Keratinocyte (primary cell): ENCODE measurements at places on chromosomes 6 and 20. TPM values are rescaled to one million over a fixed set of nuclear protein-coding genes. Genes with fewer than 3 reads are reported as not detected.
A peak's percentile ranks its signal among the peaks of the same experiment; 100 is the strongest.

DNA sequence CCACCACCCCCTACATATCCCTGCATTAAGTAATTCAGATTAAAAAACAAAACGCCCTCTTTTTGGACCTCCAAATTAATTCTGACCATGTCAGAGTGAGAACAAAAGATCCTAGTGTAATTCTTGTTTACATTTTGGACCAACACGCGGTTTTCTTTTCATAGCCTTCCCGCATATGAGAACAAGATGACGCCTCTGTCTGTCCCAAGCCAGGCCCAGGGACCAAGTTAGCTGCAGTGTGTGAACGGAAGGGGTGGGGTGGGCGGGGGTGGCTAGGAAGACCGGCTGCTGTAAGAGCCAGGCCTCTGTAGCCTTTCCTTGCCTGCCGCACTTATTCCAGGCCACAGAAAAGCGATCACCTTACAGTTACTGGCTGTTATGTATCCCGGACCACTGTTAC is 68.0 kb downstream of the PLCG1 start:
- no peak for DNase-seq

GRCh38 chr6:112997421-112998085 is 650.4 kb downstream of the RFPL4B start:
- no peak for DNase-seq

DNA sequence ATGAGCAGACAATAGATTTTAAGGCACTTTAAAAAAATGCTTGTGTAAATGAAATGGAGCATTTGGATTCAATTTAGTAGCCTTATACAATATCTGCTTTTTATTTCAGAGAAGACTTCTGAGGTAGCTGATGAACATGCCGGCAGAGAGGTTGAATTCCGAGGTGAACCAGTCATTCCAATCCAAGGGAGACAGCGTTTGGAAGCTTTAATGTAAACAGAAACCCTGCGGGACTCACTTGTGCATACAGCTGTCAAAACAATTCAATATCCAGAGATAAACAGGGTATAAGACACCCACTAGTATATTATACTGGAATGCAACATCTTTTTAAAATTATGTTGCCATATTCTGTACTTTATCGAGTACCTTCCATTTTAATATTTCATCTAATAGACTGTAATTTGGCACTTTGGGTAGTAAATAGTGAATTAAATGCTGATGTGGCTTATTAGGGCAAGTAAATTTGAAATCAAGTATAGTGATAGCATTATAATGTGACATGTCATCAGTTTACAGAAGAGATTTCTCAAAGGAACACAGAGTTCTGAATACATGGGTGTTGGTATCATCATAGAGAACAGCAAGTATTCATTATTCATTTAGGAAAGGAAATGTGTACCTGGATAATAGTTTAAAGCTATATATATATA is 347.7 kb downstream of the PRKN start:
- DNase-seq = no peak

- DNase-seq = no peak
These were observed 16.2 kb upstream of the RSPO3 start for GRCh38 chr6:127102299-127102698.

DNA sequence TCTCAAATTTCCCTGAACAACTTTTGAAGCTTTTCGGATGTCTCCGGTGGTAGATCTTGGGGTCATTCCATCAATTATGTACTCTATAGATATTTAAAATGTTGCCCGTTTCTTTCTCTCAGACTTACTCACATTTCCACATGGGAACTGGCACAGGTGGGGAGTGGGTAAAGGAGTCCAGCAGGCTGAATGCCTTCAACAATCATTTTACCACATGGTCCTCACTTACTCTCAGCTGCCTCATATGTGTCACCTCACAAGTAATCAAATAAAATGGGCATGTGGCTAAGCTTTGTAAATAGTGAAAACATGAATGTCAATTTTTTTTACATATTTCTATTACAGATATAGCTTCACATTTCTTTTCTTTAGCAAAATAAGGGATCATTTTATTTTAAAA is 677 bp downstream of the HLA-DQA1 start:
- no peak for DNase-seq

DNA sequence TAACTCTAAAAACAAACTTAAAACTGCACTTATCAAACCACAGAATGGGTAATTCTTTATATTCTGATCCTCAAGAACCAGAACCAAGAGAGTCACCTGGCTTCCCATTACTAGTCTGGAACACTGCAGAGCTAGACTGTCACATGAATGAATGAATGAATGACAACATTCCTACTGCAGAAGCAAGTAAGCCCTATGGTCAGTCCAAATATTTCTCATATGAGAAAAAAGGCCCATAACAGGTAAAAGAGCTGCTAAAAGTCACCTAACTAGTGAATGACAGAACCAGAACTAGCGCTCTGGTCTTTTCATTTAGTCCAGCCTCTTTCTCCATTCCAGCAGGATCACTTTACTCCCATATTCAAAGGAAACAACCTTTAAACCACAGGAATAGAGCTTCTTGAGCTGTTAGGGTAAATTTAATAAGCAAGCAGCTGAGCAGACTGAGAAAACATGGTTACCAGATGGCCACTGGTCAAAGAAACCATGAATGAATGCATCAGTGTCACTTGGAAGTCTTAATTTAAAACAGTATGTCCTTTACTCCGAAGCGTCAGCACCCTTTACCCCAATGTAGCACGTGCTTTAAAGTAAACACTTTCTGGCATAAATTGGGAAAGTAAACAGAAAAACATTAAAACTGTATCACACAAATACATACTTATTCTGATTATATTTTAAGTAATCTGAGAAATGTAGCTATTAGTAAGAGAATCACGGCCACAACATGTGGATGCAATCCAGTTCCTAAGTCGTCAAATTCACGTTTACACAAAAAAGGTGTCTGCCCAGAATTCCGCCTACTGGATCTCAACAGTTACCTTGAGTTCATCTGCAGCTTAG is 1.4 kb downstream of the PREP start:
- no peak for DNase-seq

DNA sequence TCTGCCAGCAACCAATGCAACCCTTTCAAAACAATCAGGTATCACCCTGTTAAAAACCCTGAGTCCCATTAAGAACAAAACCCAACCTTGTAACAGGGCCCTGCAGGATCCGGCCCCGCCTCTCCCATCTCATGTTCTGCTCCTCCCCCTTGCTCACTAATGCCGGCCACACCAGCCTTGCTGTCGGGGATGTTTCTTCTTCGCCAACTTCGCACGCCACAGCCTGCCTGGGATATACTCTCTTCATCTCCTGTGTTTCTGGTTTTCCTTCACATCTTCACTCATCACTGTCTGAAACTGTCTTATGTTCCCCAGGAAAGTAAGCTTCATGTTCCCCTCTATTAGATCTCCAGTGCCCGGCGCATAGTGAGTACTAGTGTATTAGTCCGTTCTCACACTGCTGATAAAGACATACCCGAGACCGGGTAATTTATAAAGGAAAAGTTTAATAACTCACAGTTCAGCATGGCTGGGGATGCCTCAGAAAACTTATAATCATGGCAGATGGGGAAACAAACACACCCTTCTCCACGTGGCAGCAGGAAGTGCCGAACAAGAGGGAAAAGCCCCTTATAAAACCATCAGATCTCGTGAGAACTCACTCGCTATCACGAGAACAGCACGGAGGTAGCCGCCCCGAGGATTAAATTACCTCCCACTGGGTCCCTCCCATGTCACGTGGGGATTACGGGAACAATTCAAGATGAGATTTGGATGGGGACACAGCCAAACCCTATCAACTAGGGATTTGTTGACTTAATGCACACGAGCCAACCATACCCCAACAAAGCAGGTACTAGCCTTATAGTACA is 5.1 kb downstream of the TP53RK start:
- DNase-seq = no peak

DNA sequence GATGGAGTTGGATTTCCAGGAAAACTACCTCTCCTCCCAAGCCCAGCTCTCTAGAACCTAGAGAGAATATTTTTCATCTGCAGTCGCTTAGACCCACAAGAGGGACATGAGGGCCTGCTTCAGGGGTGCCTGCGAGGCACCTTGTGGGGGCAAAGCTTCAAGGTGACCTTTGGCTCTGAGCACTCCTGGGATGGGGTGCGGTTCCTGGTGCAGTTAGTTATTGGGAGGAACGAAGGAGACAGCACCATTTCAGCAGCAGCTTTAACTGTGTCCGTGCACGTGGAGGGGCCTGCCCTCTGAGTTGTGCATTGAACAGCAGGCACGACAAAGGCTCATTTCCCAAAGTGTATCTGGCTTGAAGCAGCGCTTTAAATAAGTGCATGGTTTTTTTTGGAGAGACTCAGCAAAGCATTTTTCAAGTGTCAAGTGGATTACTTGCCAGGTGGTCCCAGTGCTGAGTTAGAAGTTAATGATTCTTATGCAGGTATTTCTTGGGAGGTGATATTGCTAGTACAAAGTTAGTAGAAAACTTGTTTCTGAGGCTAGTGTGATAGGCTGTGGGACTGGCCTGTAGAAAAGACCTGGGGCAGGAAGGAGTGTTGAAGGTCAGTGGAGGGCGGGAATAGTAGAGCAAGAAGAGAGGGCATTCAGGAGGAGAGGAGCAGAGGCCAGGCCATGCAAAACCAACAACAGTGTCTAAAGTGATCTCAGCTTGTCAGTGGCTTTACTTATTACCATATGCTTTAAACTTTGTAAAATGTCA is 3.8 kb downstream of the IGF2R start:
- DNase-seq = no peak

The HSPA1A gene
- 95.5 to 142 TPM (median 110 TPM) in 3 replicates for polyA plus RNA-seq

GRCh38 chr6:168243812-168244376 is 75.7 kb downstream of the DACT2 start:
- no peak for DNase-seq

The OXT gene
- not detected in 3 replicates for polyA plus RNA-seq

The SLC44A4 gene
- 0.06 to 0.25 TPM (median 0.18 TPM) in 3 replicates for polyA plus RNA-seq

- no peak for DNase-seq
These were observed 3.4 kb upstream of the RNF217 start for GRCh38 chr6:124958759-124959354.

- no peak for DNase-seq
These were observed 5.5 kb downstream of the BCAS1 start for GRCh38 chr20:54064939-54065338.

The E2F3 gene
- polyA plus RNA-seq = 9.1 to 14.6 TPM (median 14.6 TPM) in 3 replicates

The MROH8 gene
- 0.39 to 0.73 TPM (median 0.46 TPM) in 3 replicates for polyA plus RNA-seq

DNA sequence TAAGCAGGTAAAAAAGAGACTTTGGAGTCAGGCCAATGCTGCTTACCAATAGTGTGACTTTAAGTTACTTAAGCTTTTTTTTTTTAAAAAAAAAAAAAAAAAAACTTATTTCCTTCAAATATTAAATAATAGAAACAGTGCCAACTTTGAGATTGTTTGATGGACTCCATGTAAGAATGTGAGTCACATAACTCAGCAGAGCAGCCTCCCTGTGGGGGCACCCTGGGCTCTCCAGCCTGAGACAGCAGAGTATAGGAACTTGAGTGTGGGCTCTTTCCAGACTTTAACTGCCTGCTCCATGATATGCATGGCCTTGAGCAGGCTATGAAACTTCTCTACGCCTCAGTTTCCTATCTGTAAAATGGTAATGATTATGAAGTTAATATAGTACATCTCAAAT is 113.3 kb upstream of the SAMD5 start:
- no peak for DNase-seq

- DNase-seq = no peak
These were observed 38.6 kb upstream of the PIM1 start for GRCh38 chr6:37131104-37131959.

The CCNC gene
- 52.8 to 103 TPM (median 61.7 TPM) in 3 replicates for polyA plus RNA-seq

- DNase-seq = peak; percentile 93
These were observed 32.2 kb upstream of the HFE start for GRCh38 chr6:26054781-26055718.

DNA sequence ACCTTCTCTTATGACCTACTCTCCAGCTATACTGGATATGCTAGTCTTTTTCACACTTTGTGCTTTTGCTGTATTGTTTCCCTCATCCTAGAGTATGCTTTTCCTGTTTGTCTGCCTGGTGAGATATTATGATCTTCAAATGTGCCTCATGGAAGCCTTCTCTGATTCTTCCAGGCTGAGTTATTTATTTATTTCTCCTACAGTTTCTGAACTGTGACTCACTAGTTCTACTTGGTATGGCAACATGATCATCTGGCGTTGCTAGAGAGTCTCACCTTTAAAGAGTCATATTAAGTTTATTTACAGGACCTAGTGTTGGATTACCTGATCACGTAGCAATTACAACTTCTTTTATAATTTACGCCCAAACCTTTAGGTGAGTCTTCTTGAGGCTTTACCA is 81.2 kb upstream of the HDAC2 start:
- DNase-seq = no peak

GRCh38 chr6:107509506-107509905 is 19.6 kb downstream of the SOBP start:
- no peak for DNase-seq

- DNase-seq = no peak
These were observed 27.6 kb upstream of the CDKN1A start for GRCh38 chr6:36650848-36651478.

The SRMS gene
- 0.10 to 0.32 TPM (median 0.14 TPM) in 3 replicates for polyA plus RNA-seq

The RIN2 gene
- polyA plus RNA-seq = 40.1 to 51.9 TPM (median 41.2 TPM) in 3 replicates

DNA sequence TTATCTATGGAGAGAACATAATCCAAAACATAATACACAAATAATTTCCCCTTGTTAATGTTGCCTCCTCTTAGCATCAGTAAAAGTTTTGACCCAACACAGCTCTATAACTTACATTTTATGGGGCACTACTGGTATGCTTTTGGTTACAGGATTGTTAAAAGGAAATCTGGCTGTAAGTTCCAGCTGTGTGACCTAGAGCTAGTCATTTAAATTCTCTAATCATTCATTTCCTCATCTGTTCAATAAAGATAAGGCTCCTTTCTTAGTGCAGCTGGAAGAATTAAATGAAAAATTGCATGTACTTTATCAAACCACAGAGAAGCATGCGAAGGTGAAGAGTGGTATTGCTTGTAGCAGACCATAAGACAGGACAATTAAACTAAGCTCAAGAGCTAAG is 4.6 kb downstream of the SLC17A2 start:
- no peak for DNase-seq

DNA sequence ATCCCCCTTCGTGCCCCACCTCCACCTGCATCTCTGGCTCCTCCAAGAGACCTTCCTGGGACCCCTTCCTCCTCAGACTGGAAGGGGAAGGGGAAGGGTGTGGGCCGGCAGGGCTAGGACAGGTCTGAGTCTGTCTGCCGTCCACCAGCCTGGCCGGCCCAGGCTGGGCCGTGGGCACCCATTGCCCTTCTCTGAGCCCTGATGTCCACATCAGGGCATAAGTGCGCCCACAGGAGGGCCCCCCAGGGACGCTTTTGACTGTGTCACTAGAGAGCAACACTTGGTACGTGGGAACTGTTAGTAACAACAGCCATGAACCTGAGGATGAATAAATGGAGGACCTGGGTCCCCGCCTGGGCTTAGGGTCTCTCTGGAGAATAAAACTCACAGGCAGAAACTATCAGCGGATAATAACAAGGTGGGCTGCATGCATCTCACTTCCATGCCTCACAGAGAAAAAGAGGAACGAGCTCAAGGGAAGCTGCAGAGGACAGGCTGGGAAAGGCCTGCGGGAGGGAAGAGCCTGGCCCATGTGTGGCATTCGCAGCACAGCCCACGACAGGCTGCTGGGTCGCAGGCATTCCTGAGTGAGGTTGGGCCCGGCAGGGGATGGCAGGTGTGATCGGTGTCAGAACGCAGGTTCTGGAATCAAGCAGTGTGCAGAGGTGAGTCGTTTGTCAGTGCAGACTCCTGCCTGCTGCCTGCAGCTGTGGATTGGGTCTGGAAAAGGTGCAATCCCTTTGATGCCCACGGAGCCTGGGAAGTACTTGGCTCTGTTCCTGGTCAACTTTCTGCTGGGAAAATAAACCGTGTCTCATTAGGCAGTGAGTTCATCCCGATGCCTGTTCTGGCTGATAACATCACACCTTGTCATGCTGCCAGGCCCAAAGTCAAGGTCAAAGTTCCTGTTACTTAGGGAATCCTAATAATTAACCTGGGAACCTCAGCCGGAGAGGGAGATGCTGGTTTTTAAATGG is 60.9 kb downstream of the BCAS4 start:
- no peak for DNase-seq
